ENCODE measurements at places on chromosomes 7 and 10. TPM values are rescaled to one million over a fixed set of nuclear protein-coding genes. Genes with fewer than 3 reads are reported as not detected.

The LYZL1 gene
- not detected for total RNA-seq

The METTL27 gene
- total RNA-seq, result 1.5 TPM

The GTF2I gene
- total RNA-seq, result 127 TPM

The TEX36 gene
- total RNA-seq, result not detected

The EPO gene
- not detected for total RNA-seq

Data from kidney epithelial cell (primary cell).